ENCODE measurements at places on chromosomes 2 and 18. TPM values are rescaled to one million over a fixed set of nuclear protein-coding genes. Genes with fewer than 3 reads are reported as not detected.

DNA sequence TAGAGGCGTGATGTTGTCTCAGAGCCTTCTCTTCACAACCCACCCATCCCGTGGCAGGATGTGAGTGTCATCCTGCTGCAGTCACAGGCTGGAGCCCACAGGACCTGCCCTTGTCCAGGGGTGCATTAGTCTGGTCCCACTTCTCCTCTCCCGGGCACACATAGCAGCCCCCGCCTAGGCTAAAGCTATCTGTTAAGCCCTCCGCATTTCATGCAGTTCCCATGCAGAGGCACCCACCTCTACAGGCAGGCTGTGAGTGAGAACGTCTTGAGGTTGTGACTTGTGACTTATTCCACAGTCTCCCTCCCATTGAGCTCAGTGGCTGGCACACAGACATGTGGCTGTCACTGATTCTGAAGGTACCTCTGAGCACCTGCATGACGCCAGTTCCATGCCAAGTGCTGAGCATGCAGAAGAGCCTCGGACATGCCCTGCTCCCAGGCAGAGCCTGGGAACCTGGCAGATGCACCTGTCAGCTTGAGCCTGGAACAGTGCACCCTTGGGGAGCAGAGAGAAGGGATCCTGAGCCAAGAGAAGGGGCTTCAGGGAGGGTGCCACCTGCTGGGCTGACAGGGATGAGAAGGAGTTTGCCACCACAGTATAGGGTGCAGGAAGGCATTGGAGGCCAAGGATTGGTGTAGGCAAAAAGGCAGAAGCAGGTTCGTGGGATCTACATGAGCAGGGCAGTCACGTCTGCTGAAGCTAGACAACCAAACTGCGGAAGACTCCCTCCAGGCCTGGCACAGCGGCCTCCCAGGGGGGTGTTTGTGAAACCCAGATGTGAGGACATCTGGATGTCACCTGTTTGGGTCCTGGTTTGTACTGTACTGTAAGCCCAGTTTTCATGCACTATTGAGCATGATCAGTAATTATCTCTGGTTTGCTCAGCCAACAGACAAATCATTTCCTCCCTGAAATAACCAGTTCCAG, 213.6 kb downstream of the GLI2 start:
- peak; percentile 47 for DNase-seq

The VIT gene
- total RNA-seq, result not detected

DNA sequence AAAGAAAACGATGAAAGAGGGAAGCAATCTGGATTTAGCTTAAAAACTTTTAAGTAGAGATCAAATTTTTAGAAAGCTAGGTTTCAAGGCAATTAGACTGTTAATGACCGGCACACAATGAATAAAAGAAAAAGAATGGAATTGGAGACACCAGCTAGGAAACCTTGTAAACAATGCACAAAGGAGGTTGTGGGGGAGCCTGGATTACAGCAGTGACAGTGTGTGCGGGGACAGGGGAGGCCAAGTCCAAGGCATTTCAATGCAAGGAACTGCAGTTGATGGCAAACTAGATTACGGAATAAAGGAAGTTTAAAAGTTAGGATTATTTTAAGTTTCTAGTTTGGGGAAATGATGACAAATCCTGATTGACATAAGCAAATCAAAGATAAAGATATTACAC, 74.5 kb downstream of the DTNB start:
- no peak for DNase-seq

GRCh38 chr2:1593371-1594122, 150.8 kb downstream of the PXDN start:
- DNase-seq, result peak; percentile 88

The ASB18 gene
- total RNA-seq, result 0.24 TPM

DNA sequence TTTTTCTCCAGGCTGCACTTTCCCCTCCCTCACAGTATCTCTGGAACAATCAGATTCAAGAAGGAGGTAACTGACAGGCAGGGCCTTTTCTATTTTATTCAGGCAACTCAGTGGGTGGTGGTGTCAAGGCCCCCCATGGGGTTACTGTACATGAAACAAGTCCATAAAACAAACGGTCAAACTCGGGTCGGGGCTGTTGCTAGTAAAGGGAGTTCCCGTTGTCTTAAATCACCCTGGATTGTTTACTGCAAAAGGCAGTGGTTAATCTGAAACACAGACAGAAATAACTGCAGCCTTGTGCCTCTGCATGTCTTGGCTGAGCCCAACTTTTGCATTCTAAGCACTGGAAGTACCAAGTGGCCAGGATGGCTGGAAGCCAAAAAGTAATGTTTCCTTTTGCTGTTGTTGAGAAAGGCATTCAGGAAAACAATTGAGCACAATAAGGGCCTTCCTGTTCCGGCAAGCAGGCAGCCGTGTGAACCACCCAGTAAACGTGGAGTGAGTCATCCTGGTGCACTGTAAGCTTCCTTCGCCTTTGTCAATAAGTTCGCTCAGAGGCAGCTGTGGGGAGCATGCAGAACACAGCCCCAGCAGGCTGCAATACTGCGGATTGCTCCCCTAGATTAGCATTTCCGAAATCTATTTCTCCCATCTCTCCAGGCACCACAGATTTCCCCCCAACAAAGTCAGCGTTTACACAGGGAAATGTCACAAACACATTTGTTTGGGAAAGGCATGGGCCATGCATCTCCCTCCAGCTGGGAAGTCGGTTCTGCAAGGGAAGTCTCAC, 149.6 kb downstream of the IRS1 start:
- peak; percentile 98 for DNase-seq

- peak; percentile 39 for DNase-seq
Measured at GRCh38 chr2:43399515-43400264, 173.3 kb upstream of the ZFP36L2 start.

DNA sequence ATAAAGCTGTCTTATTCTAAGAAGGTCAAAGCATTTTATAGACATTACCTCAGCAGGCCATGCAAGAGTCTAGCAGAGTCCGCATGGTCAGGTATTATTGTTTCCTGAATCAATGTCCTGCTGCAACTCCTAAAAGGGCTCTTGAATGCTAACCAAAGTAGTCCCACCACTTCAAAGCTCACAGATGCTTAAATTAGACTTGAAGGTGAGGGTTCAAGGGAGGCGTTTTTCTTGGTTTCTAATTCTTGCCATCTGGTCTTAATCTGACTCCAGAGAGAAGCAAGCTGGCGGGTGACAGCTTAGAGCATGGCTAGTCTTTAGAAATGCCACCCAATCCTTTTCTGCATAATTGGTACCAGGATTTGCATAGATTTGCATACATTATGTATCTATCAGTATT, 226.3 kb downstream of the MREG start:
- no peak for DNase-seq

GRCh38 chr2:1405967-1406366, 7.3 kb upstream of the TPO start:
- DNase-seq, result no peak

- peak; percentile 27 for DNase-seq
Measured at GRCh38 chr2:180056367-180057118, 49.4 kb upstream of the CWC22 start.

DNA sequence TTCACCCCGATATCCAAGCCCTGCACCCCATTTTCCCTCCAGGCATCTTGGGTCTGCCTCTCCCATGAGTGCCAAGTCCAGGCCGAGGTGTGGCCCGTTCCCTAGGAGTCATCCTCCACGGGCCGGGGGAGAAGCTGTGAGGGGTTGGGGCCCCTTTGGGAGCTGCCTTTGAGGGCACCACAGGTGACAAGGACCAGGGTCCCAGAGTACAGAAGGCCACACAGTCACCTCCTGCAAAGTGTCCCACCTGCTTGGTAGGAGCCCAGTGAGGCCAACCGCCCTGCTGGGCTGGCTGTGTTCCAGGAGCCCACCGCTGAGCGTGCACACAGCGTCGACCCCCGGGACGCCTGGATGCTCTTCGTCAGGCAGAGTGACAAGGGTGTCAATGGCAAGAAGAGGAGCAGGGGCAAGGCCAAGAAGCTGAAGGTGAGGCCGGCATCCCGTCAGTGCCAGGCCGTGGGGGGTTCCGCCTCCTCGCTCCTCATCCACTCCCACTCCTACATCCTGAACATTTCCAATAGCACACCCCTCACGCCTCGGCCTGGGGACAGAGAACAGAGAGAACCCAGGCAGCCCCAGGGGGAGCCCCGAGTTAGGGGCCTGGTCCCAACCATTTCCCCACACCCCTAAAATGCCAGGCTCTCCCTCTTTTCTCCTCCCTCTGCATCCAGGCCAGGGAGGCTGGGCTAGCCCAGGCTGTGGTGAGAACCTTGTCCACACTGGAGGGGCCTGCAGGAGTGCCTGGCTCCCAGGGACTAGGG, 2.7 kb downstream of the ERFE start:
- DNase-seq, result no peak
